Fibroblast of skin of left quadriceps (primary cell): ENCODE measurements at places on chromosomes 2 and 18.

DNA sequence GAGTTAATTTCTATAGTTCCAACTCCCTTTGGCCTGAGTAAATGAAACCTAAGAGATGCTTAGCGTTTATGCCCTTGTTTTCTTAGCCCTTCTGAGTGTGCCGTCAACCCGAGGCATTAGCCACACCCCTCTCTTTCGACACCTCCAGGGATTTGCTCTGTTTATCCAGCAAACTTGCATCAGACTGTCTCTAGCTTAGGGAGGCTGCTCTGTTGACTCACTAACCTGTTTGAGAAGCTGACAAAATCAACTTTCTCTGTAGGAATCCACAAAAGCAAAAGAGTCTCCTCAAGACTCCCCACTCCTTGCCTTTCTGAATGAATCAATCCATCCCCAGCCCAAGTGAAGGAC lies 317.6 kb downstream of the TNS1 start:
- DNase-seq = peak; percentile 85

- no peak for DNase-seq
Measured at GRCh38 chr2:119196301-119197125, 27.1 kb upstream of the STEAP3 start.

- DNase-seq = no peak
Measured at GRCh38 chr18:64097497-64097896, 51.4 kb downstream of the LINC00305 start.

- no peak for DNase-seq
Measured at GRCh38 chr2:236342507-236342906, 78.3 kb upstream of the ASB18 start.

- peak; percentile 84 for DNase-seq
Measured at GRCh38 chr2:176997074-176997791, 215.4 kb upstream of the HNRNPA3 start.

GRCh38 chr2:131408207-131408606 lies 44.2 kb upstream of the RAB6D start:
- no peak for DNase-seq

GRCh38 chr2:119494163-119494790 lies 30.0 kb downstream of the SCTR start:
- DNase-seq = no peak

DNA sequence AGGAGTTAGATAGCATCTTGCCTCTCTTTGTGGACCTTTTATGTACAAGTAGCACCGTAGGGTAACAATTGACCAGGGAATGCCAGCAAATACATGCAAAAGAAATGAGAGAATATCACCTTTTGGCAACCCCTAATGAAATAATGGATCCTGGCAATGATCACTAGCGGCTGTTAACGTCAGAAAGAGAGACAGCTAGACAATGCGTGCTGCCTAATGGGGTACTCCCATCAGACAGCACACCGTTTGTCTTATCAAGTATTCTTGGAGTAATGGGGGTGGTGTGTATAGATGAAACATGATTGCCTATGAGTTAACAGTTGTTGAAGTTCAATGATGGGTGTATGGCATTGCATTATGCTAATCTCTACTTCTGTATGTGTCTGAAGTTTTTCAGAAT lies 1.6 kb downstream of the ELAC1 start:
- no peak for DNase-seq

DNA sequence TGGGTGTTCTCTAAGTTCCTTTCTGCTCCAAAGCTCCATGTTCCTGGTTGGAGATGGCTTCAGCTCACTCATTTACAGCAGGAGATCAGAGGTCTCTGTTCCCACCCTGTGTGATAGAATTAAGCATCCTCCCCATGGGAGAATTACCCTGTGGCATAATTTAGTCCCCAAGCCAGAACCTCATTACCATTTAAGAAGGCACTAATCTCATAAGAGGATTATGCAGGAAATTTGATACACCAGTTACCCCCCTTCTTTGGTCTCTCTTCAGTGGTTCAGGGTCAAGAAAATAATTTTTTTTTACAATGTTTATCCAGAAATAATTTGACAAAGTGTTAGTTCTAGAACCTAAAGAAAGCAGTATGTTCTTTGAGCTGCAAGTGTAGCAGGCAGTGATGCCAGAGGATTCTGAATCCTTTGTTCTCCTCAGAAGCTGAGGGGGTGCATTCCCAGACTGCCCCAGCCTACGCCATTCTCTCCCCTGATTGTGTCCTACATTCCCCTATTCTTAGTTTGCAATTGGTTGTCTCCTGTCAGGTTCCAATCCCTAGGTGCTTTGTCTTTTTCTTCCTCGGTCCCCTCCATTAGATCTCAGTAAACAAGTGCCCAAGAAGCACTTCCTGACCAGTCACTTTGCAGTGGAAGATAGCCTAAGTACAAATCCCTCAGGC lies 163.6 kb downstream of the PRKCE start:
- no peak for DNase-seq

GRCh38 chr18:29588446-29589100 lies 1411.6 kb upstream of the CDH2 start:
- DNase-seq = no peak

- no peak for DNase-seq
Measured at GRCh38 chr18:38587571-38587970, 1022.0 kb upstream of the CELF4 start.

- no peak for DNase-seq
Measured at GRCh38 chr2:205932861-205933260, 153.1 kb downstream of the INO80D start.

GRCh38 chr18:24246143-24246542 lies 107.3 kb downstream of the CABYR start:
- no peak for DNase-seq

GRCh38 chr18:49170925-49171505 lies 220.2 kb upstream of the SMAD7 start:
- no peak for DNase-seq

GRCh38 chr18:58754544-58755068 lies 83.3 kb downstream of the MALT1 start:
- DNase-seq = no peak

GRCh38 chr2:203279288-203279687 lies 40.5 kb downstream of the CYP20A1 start:
- no peak for DNase-seq

- DNase-seq = no peak
Measured at GRCh38 chr2:231732604-231733003, 24.3 kb downstream of the PTMA start.

- DNase-seq = no peak
Measured at GRCh38 chr2:53173698-53174455, 593.7 kb upstream of the CHAC2 start.

DNA sequence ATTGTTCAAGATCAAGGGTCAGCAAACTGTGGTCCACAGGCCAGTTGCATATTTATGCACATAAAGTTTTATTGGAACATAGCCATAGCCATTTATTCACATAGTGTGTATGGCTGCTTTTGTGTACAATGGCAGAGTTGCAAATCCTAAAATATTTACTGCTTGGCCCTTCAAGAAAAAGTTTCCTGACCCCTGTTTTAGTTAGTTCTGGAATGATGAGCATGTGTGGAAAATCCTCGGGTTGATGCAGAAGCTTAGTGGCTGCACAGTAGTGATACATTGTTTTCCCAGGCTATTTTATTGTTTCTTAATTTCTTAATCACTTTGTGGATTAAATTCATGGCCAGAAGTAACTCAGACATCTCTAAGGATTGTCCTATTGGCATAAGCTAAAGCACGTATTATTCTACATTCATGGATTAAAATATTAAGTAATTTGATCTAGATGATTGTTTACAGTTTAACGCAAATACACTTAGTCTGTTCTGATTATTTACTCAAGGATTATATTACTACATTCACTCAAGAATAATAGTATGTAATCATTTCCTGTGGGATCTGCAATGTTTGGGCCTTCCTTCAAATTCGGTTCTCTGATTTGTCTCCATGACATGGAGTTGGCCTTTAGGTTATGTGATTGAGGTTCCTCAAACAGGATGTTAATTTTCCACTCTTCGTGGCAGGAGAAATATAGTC lies 165.5 kb downstream of the TMEM247 start:
- no peak for DNase-seq

GRCh38 chr2:70656421-70657010 lies 102.9 kb upstream of the TGFA start:
- no peak for DNase-seq

GRCh38 chr2:70442301-70443077 lies 111.1 kb downstream of the TGFA start:
- no peak for DNase-seq

GRCh38 chr2:236833501-236834073 lies 252.1 kb upstream of the COPS8 start:
- DNase-seq = no peak

DNA sequence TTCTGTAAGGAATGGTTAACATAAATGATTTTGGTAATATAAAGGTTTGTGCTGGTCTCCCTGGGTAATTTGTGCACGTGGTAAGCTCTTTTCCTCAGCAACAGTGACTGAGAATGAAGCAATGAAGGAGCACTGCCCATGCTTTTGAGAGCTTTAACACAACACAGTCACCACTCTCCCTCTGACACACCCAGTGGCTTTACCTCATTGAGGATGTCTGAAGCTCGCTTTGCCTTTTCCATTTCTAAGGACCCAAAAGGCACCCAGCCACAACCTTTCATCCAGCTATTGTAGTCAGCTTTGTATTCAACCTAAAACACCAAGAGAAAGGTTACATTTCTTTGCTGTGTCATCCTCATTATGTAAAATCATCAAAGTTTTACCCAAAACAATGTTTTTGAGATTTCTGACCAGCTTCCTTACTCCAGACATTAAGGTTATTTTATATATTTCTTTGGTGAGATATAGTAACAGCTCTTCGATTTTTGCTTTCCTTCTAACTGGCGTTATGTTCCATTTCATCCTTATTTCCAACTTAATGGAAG lies 51.7 kb downstream of the NEB start:
- DNase-seq = no peak
